ENCODE measurements at places on chromosomes 1 and 21. TPM values are rescaled to one million over a fixed set of nuclear protein-coding genes. Genes with fewer than 3 reads are reported as not detected.

- H3K27ac ChIP-seq = no peak overlapping the region
- no peak overlapping the region for H3K4me3 ChIP-seq
- no peak for DNase-seq
- H3K36me3 ChIP-seq = no peaks in the 10 kb centered on the region
- H3K4me1 ChIP-seq = no peaks in the 10 kb centered on the region
These were observed 186.9 kb upstream of the ADGRL4 start for GRCh38 chr1:79193211-79194079.

GRCh38 chr1:98086796-98087441 lies 166.1 kb upstream of the DPYD start:
- H3K27ac ChIP-seq = no peak overlapping the region
- no peaks in the 10 kb centered on the region for H3K4me1 ChIP-seq
- H3K4me3 ChIP-seq = no peak overlapping the region
- no peaks in the 10 kb centered on the region for H3K27me3 ChIP-seq
- H3K36me3 ChIP-seq = no peaks in the 10 kb centered on the region
- DNase-seq = no peak

DNA sequence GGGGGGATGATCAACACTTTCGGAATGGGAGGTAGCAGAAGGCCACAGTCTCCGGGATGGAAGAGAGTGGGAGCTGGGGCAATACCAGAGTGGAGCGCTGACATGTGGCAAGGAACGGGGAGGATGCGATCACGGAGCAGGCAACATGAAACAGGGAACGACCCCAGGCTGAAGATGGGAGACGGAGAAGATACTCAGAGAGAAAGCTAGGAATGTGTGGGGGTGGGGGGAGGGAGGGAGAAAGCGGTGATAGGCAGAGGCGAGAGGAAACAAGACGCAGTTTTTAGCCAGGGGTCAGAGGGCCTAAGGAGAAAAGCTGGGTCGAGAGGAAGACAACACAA lies 577 bp downstream of the RAB3GAP2 start:
- peak; percentile 24 for DNase-seq
- H3K27me3 ChIP-seq = no peaks in the 10 kb centered on the region
- H3K36me3 ChIP-seq = no peaks in the 10 kb centered on the region
- H3K4me1 ChIP-seq = no peaks in the 10 kb centered on the region
- H3K27ac ChIP-seq = peak overlapping the region; percentile 91

GRCh38 chr1:220274251-220274855 lies 2.1 kb upstream of the RAB3GAP2 start:
- H3K27ac ChIP-seq = no peak overlapping the region
- no peaks in the 10 kb centered on the region for H3K27me3 ChIP-seq

The SLC16A4 gene
- 1.3 TPM for total RNA-seq
